ENCODE measurements at places on chromosomes 5 and 9.

- no peak for DNase-seq
Observed at GRCh38 chr9:116313638-116314037, 160.0 kb downstream of the PAPPA start.

DNA sequence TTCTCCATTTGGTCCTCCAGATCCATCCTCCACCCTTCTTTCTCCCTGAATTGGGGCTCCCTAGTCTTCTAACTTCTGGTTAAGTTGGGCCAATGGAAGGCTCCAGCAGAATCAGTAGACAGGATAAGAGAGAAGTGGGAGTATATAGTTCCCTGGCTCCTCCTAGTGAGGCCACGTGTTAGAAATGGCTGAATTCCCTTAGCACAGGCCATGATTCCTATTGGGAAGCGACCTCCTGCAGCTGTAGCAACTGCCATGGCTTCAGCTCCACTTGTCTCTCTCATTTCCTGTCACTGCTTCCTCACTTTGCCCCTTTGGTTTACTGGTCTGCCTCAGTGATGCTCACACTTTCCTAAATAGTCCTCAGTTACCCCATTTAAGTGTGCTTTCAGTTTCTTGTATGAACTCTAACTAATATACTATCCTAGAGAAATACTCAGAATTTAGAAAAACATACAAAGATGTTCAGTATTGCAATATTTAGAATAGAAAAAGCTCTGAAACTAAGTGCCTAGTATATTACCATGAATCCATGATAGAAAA lies 104.8 kb upstream of the SMARCA2 start:
- DNase-seq: no peak

GRCh38 chr9:136108648-136109266 lies 9.9 kb downstream of the TMEM250 start:
- DNase-seq: no peak

DNA sequence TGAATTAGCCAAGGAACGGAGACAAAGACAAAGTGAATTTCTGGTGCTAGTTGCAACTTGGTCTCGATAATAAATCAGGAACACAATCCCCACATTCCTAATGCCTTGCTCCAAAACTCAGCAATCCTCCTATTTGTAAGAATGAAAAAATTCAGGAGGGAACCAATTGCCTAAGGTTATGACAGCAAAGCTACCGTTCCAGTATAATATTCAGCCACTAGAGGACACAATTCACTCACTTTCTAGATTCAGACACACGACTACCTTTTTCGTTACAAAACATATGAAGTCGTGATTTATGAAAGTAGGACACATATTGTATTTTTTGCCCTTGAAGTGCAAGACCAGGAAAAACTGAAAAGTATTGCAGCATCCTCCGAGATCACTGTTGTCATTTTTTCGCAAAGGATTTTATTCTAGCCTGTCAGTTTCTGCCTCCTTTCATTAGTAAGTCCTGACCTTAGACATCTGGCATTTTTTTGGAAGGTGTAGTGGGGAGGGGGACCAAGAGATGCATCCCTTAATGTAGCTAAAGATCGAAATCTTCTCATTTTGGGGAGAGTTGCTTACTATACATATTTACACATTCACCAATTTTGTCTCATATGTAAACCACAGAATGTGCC lies 133.1 kb downstream of the DOCK8 start:
- no peak for DNase-seq

- no peak for DNase-seq
Observed at GRCh38 chr5:74069741-74070140, 443.7 kb downstream of the ARHGEF28 start.

- DNase-seq: no peak
Observed at GRCh38 chr5:100824635-100825034, 78.4 kb downstream of the ST8SIA4 start.

DNA sequence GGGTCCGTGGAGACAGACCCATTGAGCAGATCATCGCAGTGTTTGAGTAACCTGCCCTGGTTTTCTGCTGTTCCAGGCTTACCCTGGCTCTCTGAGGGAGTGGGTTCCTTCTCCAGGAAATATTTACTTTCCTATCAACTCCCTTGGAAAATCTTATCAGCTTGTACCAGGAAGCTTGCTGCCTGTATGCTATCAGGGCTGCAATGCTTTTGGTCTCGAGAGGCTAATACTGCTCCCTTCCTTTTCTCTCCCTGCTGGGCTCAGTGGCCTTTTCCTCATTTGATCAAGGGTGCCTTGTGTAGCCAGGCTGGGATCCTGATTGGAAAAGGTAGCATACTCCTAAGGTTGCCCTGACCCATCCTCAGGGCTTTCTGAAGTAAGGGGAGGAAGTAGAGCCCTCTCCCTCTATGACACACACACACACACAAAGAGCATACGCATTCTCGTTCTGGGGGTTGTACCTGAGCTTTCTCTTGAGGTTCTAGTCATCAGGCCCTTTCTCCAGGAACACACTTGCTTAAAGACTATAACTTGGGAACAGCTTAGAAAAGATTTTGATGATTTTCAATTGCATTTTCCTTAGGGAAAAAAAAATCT lies 41.6 kb downstream of the CYSTM1 start:
- DNase-seq: no peak

DNA sequence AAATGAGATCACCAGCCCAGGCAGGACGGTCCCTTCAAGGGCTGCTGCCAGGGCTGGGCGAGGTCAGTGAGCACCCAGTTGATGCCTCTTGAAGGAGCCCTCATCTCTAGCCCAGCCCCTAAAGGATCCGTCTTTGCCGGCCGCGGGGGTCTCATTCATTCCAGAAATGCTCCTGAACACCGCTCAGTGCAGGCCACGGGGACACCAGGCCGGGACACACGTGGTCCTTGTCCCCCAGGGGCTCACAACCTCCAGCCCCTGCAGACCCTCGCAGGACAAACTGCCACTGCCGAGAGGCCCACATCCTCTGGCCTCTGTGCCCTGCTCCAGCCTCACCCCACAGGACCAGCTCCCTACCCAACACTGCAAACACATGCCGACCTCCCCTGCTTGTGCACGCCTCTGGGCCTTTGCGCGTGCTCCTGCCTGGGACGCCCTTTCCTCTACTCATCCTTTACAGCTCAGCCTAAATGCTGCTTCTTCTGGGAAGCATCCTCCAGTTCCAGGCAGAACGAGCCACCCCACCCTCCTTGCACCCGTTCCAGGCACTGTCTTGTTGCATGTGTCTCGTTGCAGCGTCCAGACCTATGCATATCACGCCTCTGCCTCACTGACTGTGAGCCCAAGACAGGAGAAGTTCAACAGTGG lies 10.3 kb upstream of the LAMC3 start:
- DNase-seq: no peak

DNA sequence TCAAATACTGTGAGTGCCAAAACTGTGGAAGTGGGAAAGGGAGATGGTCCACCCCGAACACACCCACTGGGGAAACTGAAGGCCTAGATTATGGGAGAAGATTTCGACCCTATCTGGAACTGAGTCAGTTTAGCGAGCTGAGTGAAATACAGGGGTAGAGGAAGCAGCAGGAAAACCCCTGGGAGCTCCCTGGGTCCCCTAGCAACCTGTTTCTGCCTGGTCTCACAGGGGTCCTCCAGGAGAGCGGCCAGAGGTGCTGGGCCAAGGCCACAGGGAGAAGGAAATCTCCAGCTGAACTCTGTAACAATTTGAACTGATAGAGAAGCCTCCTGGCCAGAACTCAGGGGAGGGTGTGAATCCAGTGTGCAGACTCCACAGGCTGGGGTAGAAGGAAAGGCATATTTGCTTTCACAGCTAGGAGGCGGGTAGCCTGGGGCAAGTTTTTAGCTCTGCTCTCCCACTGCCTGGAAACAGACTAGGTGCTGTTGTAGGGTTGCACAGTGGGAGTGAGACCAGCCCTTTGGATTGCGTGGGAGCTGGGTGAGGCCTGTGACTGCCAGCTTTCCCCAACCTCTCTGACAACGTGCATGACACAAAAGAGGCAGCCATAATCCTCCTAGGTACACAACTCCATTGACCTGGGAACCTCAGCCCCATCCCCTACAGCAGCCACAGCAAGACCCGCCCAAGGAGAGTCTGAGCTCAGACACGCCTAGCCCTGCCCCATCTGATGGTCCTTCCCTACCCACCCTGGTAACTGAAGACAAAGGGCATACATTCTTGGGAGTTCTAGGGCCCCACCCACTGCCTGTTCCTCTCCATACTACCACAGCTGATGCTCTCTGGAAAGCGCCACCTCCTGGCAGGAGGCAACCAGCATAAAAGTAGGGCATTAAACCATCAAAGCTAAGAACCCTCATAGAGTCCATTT lies 78.8 kb upstream of the GPBP1 start:
- DNase-seq: no peak

DNA sequence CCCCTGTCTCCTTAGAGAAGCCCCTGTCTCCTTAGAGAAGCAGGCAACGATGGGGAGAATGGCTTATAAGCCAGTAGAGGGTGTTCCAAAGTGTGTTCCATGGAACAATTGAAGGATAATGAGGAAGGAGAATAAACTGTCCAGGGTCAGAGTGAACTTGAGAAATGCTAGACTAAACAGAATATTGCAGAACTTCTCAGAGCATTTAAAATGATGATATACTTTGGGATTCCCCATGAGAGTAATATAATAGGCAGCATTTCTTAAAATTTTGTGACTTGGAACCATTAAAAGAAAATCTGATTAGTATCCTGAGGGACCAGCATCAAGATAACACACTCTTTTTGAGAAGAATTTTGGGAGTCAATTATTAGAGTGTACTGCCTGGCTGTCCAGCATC lies 116.8 kb downstream of the PBX3 start:
- DNase-seq: no peak

DNA sequence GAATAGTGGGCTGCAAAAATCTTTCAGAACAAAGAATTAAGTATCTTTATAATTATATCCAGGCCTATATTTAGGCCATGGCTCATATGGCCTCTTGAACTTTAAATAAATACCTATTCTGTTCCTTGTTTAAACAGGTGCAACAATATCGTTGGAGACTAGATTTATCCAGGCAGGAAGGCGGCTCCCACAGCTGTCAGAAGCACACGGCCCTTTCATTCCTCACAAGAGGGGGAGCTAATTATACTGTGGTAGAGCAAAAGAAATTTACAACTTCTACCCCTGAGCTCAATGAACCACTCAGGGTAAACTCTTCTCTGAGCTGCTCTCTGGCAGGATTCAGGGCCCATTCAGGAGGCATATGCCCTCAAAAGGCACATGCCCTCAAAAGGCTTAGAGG lies 31.3 kb downstream of the TMEM174 start:
- DNase-seq: no peak

GRCh38 chr5:7415587-7416535 lies 19.9 kb downstream of the ADCY2 start:
- no peak for DNase-seq

GRCh38 chr9:5110867-5111681 lies 74.4 kb downstream of the INSL6 start:
- DNase-seq: no peak

GRCh38 chr9:4386819-4387218 lies 87.0 kb upstream of the GLIS3 start:
- DNase-seq: no peak

- DNase-seq: no peak
Observed at GRCh38 chr5:94094793-94095441, 353.5 kb upstream of the POU5F2 start.

GRCh38 chr9:69900406-69900805 lies 79.8 kb downstream of the CFAP95 start:
- DNase-seq: no peak

DNA sequence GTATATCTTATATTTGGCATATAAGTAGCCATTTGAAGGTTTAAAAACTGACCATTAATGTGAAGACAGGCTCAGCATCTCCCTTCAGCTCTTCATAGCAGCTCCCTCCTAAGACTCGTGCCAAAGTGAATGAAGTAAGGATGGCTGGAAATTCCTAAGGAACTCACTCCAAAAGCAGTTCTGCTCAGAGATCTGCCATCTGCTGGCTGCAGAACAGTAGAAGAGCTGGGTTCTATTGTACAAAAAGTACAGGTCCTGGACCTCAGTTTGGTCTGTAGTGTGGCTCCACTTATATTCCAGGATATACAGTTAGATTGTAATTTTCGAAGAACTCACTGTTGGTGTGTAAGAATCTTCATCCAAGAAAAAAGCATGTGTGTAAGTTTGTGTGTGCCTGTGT lies 104.9 kb upstream of the RUSC2 start:
- DNase-seq: no peak

DNA sequence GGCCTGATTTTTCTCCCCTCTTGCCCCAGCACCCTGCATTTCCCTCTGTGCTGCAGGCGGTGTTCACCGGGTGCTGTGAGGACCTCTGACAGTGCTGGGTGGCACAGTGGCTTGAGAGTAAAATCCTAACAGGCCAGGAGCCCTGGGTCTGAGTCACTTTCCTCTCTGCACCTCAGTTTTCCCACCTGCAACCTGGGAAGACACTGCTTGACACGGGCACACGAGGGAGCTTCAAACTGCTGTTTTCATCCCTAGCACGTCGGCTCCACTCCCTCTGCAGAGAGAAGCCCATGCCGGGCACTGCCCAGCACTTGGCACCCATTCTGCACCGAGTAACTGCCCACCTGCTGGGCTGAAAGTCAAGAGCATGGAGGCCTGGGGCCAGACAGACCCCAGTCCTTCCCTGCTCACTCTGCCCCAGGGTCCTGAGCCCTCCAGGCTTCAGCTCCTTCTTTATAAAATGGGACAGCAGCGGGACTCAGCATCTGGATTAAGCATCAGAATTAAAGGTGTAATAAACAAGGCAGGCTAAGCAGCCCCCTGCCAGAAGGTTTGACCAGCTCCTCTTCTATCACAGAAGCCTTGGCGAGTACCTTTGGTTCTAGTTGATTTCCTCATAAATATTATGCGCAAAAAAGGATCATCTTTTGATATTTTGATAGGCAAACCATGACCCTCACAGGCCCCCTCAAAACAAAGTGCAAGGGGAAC lies 5.2 kb downstream of the GFI1B start:
- DNase-seq: no peak

- DNase-seq: no peak
Observed at GRCh38 chr5:113036321-113036720, 59.7 kb downstream of the DCP2 start.

- no peak for DNase-seq
Observed at GRCh38 chr9:69801989-69802388, 18.6 kb upstream of the CFAP95 start.

- DNase-seq: no peak
Observed at GRCh38 chr9:130741024-130741305, 47.4 kb downstream of the EXOSC2 start.

GRCh38 chr5:92002721-92003274 lies 619.7 kb upstream of the ARRDC3 start:
- DNase-seq: no peak

DNA sequence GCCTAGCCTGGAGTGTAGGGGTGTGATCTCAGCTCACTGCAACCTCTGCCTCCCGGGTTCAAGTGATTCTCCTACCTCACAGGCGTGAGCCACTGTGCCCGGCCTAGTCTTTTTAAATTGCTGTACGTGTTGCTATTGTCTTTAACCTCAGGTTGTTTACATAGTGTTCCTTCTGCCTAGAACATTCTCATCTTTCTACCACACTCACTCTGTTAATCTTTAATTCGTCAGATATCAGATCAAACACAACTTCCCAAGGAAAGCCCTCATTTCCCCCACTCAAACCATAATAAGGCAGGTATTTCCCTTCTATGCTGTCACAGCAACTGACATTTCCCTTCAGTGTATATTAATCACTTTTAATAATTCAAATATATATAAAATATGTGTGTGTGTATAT lies 1310.0 kb upstream of the C9orf72 start:
- no peak for DNase-seq

Data from activated T-helper 1 cell treated with Interleukin-2 at 50 U/mL for 16 hours (primary cell).